BJ (cell line): ENCODE measurements at places on chromosomes 1 and 21. TPM values are rescaled to one million over a fixed set of nuclear protein-coding genes. Genes with fewer than 3 reads are reported as not detected.

DNA sequence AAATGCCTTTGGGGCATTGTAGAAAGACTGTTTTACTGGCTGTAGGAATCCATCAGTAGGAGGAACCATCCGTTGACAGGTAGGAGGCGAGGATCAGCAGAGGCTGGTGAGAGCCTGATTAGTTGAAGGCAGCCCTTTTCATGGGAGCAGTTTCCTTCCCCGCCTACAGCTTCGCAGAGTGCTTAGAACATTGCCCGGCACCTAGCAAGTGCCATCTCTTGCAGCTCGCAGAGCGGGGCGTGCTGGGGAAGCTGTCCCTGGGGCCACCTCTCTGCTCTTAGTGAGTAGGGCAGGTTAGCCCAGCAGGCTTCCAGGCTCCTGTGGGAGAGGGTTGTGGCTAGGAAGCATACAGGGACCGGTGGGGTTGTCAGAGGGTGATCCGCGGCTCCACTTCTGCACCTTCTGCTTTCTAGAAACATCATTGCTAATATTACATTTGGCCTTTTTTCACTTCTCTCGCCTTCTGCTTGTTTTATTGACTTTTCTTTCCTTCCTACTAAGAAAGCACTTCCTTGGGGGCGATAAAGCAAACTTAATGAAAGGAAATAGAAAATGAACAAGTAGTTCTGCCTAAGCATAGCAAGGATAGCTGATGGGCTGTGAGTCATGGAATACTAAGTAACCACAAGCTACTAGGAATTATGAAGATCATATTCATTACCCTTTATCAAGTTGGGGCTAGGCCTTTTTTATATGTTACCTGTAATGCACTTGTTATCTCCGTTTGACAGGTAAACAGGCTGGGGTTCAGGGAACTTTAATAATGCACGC lies 176.7 kb downstream of the GALNT2 start:
- no peak for DNase-seq

DNA sequence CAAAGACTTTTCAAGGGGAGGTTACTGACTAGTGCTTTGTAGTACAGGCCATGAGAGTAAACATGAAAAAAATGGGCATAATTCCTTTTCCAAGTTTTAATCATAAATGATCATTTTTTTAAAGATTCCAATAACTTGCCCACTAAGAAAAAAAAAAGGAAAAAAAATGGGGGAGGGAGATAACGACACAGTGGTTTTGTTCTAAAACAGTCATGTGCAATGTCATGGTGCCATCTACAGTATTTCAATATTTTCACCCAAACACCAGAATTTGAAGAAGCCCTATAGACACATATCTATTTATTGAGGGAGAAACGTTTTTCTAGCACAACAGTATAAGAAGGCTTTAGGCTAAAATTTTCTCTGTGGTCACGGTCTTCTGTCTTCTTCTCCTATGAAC lies 250.2 kb downstream of the LTN1 start:
- no peak for DNase-seq

- no peak for DNase-seq
Measured at GRCh38 chr1:145963265-145964019, 933 bp downstream of the ANKRD34A start.

GRCh38 chr1:233479110-233479890 lies 134.6 kb upstream of the KCNK1 start:
- no peak for DNase-seq

DNA sequence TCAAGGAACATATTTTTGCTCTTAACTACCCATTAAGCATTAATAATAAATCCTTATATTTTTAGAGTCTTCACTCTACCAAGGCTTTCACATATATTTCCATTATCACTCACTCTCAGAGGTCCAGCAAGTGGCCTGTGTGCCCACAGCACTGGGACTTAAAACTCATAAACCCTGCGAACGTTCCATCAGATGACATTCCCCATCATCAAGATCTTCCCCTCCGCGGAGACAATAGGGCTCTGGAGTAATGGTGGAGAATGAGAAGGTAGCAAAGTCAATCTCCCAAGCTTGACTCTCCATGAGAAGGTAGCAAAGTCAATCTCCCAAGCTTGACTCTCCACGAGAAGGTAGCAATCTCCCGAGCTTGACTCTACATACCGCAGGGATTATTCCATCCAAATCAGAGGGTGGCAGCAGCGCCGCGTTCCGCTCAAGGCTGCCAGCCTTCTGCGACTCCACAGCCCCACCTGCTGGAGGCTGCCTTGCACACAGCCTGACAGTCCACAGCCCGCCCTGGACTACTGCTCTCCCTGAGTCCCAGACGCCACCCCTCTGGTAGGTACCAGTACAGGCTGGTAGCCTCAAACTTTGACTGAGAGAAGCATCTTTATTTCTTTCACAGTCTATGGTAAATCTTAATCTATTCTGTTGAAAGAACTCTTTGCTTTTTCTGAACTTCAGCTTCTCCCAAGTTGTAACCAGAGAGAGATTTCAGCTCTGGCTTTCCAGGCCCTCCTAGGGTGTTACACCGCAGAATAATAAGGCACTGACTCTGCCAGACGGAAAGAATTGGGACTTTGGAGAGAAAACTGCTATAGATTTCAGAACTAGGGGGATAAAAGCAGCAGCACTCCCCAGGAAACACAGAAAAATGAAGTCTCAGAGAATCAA lies 26.4 kb upstream of the CTTNBP2NL start:
- DNase-seq, result no peak

ANGPTL3 gene
- polyA plus RNA-seq, result not detected in 2 replicates

CD1B gene
- not detected in 2 replicates for polyA plus RNA-seq

DNA sequence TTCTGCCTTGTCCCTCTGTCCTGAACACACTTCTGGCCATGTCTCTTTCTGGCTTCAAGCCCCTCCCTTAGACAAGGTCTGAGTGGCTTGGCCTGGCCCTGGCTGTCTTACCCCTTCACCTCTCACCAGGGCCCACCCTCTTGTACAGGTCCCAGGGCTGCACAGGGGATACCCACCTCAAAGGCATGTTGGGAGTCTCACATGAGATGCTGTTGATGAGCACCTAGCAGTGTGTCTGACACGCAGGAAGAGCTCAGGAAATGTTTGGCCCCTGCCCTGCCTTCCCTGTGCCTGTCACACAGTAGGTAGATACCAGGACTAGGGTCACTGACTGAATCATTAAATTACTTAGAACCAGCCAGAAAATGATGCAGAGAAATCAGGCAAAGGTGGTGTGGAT lies 16.6 kb downstream of the ZNF362 start:
- DNase-seq, result no peak

- DNase-seq, result no peak
Measured at GRCh38 chr1:88462488-88463261, 221.4 kb upstream of the PKN2 start.

DNA sequence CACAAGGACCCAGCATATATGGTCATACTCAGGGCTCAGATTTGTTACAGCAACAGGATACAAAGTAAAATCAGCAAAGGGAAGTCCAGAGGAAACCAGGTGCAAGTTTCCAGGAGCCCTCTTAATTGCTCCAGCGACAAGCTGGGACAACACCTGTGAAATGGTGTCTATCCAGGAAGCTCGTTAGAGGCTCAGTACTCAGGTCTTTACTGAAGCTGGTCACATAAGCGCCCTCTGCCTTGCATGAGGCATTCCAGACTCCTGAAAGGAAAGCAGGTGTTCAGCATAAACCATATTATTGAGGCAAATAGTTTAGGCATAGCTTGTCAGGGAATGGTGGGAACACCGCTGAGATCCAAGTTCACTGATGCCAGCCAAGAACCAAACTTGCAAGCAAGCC lies 231.0 kb downstream of the SLC35F3 start:
- no peak for DNase-seq

DNA sequence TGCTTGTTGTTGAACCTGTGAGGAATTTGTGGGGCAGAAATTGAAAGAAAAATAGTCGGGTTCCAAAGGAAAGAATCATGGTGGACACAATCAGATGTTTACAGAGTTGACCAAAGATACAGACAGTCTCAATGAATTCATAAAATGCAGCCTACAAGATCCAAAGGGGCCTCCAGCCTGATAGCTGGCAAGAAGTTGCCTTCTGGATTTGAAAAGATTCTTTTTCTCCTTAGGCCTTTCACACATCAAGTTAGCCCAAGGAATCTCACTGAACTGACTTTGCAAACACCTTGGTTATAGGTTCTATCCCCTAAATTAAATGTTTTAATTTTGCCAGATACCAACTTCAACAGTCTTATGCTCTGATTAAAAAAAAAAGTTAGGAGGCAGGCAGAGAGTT lies 21.5 kb downstream of the SLAMF1 start:
- no peak for DNase-seq

DNA sequence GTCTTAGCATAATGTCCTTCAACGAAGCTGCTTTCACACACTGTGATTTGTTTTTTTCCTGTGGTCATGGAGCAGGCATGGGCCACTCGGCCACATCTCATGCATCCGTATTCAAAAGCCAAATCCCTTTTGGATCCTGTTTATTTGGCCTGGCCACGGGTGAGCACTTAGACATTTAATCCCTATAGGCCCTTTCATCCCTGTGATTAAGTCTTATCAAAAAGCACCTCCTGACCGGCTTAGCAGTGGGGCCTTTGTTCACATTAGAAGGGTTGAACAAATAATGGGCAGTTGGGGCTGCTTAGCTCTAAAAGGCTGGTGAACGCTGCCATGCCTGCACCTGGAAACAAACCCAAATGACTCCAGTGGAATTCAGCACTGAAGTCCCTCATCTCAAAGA lies 2.0 kb downstream of the KCNE2 start:
- no peak for DNase-seq

DNA sequence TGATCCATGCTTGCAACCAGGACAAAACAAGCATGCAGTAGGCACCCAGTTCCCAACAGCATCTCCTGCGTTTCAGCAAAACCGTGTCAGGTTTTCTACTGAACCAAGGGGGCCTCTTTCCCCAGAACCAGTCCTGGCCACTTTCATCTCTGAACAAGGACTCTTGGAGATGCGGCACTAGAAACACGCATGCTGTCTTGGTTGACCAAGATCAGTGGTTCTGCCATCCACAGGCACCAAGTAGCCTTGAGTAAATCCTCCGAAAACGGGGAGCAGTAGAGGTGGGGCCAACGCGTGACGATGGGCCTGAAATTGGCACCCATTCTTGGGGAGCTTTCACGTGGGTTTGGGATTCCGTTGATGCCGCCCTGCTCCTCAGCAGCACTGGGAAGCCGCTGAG lies 62.5 kb upstream of the AJAP1 start:
- DNase-seq, result no peak

C1orf185 gene
- polyA plus RNA-seq, result not detected in 2 replicates

- DNase-seq, result peak; percentile 36
Measured at GRCh38 chr21:31335957-31336738, 7.9 kb downstream of the TIAM1 start.

SNRNP40 gene
- 42.1 and 55.2 TPM in 2 replicates for polyA plus RNA-seq

DDR2 gene
- 267 and 282 TPM in 2 replicates for polyA plus RNA-seq

SPRR3 gene
- not detected in 2 replicates for polyA plus RNA-seq

DNA sequence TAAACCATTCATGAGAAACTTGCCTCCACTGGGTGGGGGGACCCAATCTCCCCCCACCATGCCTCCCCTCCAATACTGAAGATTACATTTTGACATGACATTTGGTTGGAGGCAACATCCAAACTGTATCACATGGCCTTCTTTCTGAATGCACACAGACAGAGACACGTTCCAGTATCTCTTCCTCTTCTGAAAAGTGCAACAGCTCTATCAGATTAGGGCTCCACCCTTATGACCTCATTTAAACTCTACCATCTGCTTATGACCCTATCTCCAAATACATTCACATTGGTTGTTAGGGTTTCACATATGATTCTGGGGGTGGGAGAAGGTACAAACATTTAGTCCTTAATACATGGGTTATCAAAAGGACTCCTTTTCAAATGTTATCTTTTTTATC lies 481.8 kb upstream of the NFIA start:
- no peak for DNase-seq

VAMP4 gene
- polyA plus RNA-seq, result 4.5 and 9.9 TPM in 2 replicates

CXADR gene
- polyA plus RNA-seq, result 0.01 and 0.02 TPM in 2 replicates

MROH7 gene
- 0.05 and 0.10 TPM in 2 replicates for polyA plus RNA-seq

GRCh38 chr1:52180176-52180575 lies 38.3 kb downstream of the ZFYVE9 start:
- DNase-seq, result no peak

- no peak for DNase-seq
Measured at GRCh38 chr1:230175163-230175747, 108.2 kb downstream of the GALNT2 start.

GRCh38 chr1:44489481-44489880 lies 84.4 kb downstream of the RNF220 start:
- no peak for DNase-seq
